ENCODE measurements at places on chromosomes 6 and 20.
A peak's percentile ranks its signal among the peaks of the same experiment; 100 is the strongest.

DNA sequence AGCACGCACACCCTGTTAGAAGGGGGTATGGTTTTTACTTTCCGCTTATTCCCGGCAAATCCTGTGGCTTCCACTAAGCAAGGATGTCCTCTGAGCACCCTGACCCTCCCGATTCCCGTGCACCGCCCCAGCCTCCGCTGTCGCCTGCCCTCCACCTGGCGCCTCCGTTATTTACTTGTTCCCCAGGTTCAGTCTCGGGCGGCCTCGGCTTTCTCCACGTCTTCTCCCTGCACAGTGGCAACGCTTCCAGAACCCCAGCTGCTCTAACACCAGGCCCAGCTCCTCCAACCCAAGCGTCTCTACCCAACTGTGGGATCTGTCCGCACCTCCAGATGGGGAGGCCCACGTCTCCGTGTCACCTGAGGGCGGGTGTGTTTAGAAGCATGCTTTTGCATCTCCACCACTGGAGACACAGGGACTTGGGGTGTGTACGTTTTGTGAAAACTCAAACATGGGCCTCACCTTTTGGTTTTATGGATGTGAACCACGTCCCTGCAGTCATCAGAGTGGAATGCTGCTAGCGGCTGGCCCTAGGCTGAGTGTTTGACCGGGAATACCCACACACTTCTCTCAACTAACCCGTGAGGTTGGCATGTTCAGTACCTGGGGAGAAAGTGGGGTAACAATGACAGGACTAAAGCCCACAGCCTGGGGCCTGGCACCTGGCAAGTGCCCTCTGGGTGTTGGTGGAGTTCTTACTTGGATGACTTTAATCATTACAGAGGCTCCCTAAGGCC, 79.9 kb downstream of the THBS2 start:
- no peak for DNase-seq

GRCh38 chr20:62282877-62283503, 19.8 kb upstream of the ADRM1 start:
- DNase-seq, result no peak

GRCh38 chr20:17560344-17561074, 9.4 kb upstream of the DSTN start:
- no peak for DNase-seq

DNA sequence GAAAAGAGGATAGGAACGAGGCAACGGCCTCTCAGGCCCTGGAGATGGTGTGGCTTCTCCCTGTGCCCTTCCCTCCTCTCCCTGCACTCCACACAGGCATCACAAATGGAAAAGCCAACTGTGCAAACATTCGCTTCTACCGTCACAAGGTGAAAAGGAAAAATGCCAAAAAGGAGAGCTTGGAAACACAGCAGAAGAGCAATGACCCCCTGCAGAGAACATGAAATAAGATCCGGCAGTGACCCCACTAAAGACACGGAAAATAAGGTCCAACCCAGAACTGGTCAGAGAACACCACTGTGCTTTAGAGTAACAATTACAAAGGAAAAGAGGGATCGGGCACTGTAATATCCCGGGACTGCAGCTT, 63.0 kb downstream of the SLC22A23 start:
- no peak for DNase-seq

DNA sequence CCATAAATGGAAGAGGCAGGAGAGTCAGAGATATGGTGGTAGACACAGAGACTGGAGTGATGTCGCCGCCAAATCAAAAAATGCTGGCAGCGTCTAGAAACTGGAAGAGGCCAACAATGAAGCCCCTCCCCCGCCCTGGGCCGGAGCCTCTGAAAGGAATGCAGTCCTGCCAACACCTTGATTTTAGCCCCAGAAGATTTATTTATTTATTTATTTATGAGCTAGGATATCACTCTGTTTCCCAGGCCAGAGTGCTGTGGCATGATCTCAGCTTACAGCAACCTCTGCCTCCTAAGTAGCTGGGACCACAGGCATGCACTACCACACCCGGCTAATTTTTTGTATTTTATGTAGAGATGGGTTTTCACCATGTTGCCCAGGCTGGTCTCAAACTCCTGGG, 82.6 kb upstream of the CCDC167 start:
- no peak for DNase-seq

GRCh38 chr6:42168650-42169049, 4.5 kb upstream of the GUCA1A start:
- no peak for DNase-seq

DNA sequence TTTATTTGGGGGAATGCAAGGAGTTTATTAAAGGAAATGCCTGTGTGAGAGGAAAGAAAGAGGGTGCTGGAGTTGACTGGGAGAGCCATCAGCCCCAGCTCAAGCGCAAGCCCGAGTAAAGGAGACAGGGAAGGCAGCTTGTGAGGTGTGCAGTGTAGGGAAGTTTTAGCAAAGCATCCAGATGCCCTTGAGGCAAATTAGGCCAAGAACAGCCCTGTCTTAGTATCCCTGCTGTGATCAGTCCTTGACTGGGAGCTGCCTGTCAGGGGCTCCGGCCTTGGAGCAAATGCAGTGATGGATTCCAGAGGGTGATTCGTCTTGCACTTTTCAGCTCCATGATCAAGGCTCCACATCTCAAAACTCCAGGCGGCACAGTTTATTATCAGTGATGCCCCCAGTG, 561.7 kb downstream of the KIF16B start:
- DNase-seq, result no peak

- no peak for DNase-seq
Observed at GRCh38 chr6:116136373-116136772, 10.4 kb upstream of the COL10A1 start.

DNA sequence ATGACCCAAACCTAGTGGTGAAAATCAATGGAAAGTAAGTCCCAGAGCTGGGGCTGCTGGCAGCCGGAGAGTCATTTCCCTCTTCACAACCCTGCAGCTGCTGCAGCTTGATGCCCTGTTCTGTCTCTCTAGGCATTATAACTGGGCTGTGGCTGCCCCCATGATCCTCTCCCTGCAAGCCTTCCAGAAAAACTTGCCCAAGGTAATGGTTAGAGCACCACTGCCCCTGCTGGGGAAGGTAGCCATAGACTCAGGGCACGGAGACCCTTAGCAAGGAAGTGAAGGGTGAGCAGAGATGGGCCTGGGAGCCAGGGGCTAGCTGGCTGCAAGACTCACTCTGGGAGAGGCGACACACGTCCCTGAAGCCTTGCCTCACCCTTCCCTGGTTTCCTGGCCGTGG, 12.0 kb downstream of the LPIN3 start:
- no peak for DNase-seq

GRCh38 chr6:1562171-1562955, 47.4 kb upstream of the FOXC1 start:
- DNase-seq, result no peak

- no peak for DNase-seq
Observed at GRCh38 chr6:111775145-111775922, 97.9 kb downstream of the FYN start.

- DNase-seq, result no peak
Observed at GRCh38 chr20:17610566-17611289, 40.9 kb downstream of the DSTN start.

GRCh38 chr6:104064876-104065275, 794.8 kb downstream of the HACE1 start:
- no peak for DNase-seq

DNA sequence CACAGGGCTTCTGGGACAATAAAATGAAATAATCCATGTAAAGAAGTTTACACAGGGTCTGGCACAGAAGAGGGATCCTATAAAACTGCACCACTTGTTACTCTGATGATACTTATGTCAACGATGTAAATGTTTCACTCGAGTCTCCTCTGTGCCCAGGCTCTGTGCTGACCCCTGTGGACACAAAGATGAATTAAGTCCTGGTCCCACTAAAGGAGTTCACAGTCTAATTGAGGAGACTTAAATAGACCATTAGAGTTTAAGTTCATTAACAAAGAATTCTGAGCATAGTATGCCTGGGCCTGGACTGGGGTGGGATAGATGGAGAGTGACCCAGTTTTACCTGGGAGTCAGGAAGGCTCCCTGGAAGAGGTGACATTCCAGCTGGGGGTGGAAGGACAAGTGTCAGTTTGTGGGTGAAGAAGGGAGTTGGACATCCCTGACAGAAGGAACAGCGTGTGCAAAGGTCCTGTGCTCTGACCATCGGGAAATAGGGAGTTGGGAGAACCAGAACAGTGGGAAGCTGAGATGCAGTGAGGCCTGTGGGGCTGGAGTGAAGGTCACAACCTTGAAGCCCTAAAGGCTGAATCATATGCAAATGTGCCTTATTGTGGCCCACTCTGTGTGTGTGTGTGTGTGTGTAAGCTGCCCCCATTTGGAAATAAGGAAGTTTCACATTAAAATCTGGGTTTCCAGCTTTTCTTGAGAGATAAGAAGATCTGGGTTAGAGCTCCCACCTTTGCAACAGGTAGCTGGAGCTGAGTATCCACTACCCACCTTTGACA, 1.1 kb downstream of the OCSTAMP start:
- DNase-seq, result no peak

DNA sequence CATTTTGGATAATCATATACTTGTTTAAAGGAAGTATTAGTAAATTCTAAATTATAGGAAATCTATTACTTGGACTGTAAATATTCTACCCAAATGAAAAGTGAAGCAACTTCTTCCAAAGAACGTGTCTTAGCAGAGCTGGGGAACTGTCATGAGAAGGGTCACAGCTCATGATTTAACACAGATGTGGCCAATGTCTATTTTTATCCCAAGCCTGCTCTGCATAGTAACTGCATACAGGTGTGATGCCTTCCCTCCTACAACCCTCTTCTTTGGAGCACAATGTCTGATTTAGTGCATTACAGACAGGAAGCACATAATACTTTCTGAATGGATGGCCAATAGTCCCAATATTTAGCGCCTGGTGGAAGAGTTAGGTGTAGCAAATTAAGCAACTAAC, 138.7 kb upstream of the THEMIS start:
- DNase-seq, result no peak

- peak; percentile 78 for DNase-seq
Observed at GRCh38 chr6:161369339-161369738, 95.5 kb upstream of the AGPAT4 start.

- no peak for DNase-seq
Observed at GRCh38 chr20:43514648-43514999, 7.1 kb downstream of the L3MBTL1 start.

DNA sequence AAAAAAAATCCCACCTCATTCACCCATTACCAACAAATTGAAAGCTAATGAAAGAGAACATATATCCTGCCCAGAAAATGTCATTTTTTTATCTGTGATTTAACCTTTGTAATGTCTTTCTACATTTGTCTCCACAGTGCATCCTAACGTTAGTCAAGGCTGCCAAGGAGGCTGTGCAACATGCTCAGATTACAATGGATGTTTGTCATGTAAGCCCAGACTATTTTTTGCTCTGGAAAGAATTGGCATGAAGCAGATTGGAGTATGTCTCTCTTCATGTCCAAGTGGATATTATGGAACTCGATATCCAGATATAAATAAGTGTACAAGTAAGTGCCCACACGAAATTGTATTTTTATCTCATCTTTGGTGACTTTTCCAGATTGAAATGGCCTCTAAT, 30.0 kb downstream of the RSPO3 start:
- DNase-seq, result no peak

GRCh38 chr20:1565461-1565860, 8.0 kb upstream of the SIRPD start:
- DNase-seq, result no peak

DNA sequence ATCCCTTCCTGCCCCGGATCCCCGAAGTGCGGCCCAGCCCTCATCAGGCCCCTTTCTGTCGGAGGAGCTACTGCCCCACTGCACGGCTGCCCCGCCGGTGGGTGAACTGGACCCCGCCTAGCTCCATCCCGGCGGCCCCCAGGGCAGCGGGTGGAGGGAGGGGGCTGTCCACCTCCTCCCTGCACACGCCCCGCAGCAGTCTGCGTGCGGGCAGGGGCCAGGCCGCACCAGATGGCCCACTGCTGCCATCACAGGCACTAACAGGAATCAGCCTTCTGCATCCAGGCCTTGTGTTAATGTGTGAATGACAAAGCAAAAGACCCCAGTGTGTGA, 54.9 kb upstream of the UNC93A start:
- DNase-seq, result no peak

GRCh38 chr6:6923605-6924004, 184.2 kb upstream of the RREB1 start:
- DNase-seq, result no peak

GRCh38 chr6:10580570-10580969, 59.4 kb downstream of the GCNT2 start:
- no peak for DNase-seq

DNA sequence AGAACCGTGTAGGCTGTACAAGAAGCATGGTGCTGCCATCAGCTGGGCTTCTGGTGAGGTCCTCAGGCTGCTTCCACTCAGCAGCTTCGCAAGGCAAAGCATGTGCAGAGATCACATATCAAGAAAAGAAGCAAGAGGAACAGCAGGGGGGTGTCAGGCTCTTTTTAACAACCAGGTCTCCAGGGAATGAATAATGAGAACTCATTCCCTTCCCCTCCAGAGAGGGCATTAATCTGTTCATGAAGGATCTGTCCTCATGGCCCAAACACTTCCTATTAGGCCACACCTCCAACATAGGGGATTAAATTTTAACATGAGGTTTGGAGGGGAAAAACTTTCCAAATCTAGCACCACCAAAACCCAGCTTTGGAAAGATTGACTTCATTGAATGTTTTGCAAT, 20.0 kb downstream of the GINM1 start:
- DNase-seq, result no peak

DNA sequence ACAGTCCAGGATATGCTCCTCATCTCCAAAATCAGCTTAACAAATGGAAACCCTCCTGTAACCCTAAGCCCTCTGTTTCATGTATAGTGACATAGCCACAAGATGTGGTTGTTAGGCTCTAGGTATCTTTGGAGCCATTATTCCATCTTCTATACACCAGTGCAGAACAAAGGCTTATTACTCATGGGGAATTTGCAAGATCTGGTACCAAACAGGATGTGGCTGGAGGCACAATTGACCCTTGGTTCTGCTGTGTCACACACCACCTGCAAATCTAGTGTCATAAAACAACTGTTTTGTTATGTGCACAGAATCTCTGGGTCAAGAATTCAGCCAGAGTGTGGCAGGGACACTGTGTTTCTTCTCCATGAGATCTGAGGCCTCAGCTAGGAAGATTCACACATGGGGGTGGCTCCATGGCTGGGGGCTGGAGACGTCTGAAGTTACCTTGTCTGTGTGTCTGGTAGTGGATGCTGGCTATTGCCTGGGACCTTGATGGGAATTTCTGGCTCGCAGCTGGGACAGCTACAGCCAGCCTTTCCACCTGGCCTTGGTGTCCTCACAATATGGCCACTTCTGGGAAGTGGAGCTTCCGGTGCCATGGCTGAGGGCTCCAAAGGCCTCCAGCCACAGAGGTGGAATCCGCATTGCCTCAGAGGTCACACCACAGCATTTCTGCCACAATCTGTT, 369.9 kb downstream of the CDH26 start:
- no peak for DNase-seq

All from HS-5 (cell line).